ENCODE measurements at places on chromosomes 5 and 9.

DNA sequence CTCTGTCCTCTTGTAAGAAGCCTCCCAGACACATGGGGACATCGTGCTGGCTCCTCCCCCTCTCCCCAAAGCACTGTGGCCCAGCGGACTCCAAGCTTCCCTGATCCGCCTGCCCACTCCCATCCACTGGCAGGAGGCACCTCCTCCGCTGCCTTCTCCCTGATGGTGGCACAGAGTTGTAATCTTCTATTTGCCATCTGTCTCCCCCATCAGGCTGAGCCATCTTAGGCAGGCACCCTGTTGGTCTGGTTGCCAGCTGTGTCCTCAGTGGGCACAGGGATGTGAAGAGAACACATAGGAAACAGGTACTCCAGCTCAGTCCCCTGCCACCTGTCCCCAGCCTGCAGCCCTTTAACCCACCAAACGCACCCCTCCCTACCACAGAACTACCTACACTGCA, 5.4 kb upstream of the ZDHHC12 start:
- DNase-seq = no peak

- DNase-seq = no peak
These were observed 487 bp upstream of the EBF1 start for GRCh38 chr5:159100025-159100781.

DNA sequence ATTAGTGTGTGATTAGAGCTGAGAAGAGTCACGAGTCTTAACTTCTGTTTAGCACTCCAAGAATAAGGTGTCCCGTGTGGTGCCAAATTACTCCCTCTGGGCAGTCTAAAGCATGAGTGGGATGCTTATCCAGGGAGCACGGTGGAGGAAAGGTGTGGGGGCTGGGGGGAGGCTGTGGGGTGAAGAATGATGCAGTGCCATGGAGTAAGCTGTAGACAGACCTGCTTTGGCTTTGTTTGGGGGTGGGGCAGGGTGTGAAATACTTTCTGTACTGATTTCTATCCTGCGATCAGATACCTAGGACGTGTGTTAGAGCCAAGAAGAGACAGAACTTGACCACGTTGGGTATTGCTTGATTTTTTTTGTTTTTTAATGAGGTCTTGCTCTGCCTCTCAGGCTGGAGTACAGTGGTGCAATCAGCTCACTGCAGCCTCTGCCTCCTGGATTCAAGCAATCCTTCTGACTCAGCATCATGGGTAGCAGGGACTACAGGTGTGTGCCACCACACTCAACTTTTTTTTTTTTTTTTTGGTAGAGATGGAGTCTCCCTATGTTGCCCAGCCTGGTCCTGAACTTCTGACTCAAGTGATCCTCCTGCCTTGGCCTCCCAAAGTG, 232.8 kb downstream of the MAN2A1 start:
- DNase-seq = no peak

- no peak for DNase-seq
These were observed 73.4 kb upstream of the PLPP6 start for GRCh38 chr9:4588721-4589120.

DNA sequence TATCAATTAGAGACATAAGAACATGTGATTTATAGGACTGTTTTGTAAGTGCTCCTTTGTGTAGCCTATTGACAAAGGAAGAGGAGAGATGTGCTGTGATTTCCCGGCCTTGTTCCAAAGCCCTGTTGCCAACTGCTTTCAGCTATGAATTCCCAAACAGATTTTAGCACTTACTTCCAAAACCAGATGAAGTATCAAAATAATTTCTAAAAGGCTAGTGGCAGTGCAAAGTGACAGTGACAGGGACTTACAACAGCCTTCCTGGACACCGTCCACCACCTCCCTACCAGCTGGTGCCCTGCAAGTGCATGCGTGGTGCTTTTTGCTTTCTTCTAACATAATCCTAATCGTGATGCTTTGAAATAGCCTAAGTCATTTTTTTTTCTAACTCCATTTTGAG, 254.1 kb upstream of the ACTBL2 start:
- no peak for DNase-seq

DNA sequence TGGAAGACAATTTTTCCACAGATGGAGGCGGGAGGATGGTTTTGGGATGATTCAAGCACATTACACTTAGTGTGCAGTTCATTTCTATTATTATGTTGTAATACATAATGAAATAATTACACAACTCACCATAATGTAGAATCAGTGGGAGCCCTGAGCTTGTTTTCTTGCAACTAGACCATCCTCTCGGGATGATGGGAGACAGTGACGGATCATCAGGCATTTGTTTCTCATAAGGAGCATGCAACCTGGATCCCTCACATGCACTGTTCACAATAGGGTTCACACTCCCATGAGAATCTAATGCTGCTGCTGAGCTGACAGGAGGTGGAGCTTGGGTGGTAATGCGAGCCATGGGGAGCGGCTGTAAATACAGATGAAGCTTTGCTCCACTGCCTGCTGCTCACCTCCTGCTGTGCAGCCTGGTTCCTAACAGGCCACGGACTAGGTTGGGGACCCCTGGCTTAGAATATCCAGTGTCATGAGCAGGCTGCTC, 1.6 kb downstream of the STKLD1 start:
- no peak for DNase-seq

DNA sequence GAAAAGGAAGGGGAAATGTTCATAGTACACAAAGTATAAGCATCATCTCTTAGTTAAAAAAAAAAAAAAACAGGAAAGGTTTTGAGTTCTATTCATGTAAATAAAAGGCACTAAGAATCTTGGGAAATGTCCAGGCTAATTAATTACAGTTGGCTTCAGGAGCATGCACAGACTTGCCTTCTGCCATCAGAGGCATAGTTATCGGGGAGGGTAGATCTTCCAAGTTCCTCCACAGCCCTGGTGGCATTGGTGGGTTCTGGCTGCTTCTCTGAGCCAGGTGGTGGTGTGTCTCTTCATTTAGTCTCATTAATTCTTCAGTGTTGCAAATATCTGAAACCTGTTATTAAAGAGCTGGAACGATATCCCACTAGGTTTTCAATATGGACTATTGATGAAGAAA, 85.2 kb downstream of the TMEM252 start:
- no peak for DNase-seq

DNA sequence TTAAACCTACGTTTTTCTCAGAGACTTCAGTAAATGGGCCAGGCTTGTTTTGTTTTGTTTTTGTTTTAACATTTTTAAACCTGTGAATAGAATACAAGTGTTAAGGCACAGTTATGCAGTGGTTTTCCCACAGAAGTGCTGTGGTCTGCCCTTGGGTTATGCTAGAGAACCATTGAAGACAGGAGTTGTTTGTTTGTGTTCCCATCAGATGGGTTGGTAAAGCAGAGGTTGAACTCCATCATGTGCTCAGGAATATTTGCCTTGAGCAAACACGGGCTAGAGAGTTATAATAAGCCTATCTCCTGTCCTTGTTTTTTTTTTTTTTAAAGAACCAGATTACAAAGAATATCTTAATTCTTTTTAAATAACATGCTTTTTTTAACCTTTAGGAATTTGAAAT, 28.5 kb downstream of the RHOBTB3 start:
- DNase-seq = no peak

- no peak for DNase-seq
These were observed 19.9 kb downstream of the CTNNA1 start for GRCh38 chr5:138772986-138773594.

- no peak for DNase-seq
These were observed 47.0 kb downstream of the UBE2QL1 start for GRCh38 chr5:6495433-6496206.

GRCh38 chr9:116716438-116716837, 29.3 kb downstream of the TRIM32 start:
- DNase-seq = no peak

GRCh38 chr9:99393993-99394392, 171.9 kb downstream of the SEC61B start:
- no peak for DNase-seq

DNA sequence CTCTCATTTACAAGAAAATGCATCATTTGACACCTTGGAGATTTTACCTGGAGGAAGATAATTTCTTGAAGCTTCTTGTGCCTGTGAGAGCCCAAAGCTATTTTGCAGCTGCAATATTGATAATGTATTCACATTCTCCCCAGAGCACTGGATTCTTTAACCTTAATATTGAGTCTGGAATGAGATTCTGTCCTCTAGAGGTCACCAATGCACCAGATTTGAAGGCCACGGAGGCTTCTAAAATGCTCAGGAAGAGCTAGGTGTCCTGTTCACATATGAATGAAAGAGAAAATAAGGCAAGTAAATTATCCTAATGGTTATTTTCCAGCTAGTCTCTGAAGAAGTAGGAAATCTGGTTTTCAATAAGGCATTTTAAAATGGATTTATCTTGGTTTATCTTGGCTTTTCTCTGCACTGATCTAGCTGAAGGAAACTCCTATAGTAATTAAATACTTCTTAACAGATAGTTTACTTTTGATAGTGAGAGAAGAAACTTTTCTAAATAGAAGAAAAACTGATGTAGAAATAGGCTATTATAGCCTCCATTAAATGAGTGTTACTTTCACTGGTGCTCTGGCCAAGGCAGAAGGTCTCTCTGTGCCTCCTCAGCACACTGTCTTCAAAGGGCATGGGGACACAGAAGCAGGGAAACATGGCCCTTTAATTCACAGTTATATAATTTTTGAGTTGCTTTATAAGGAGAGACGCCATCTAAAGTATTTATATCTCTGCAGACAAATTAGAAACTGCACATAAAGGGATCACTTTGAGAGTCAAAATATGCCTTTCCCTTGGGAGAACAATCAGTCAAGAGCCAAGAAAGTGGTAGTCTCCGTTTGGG, 297.0 kb upstream of the ACTBL2 start:
- DNase-seq = no peak

- no peak for DNase-seq
These were observed 1937.1 kb upstream of the CDH9 start for GRCh38 chr5:28975508-28975907.

GRCh38 chr9:118170032-118170955, 466.1 kb downstream of the TLR4 start:
- DNase-seq = no peak

GRCh38 chr5:87845734-87846133, 422.9 kb downstream of the TMEM161B start:
- no peak for DNase-seq

- no peak for DNase-seq
These were observed 111.6 kb downstream of the CACNA1B start for GRCh38 chr9:137989156-137989555.

- no peak for DNase-seq
These were observed 370.6 kb upstream of the IRX4 start for GRCh38 chr5:2253040-2253975.

- no peak for DNase-seq
These were observed 91.4 kb upstream of the IRX4 start for GRCh38 chr5:1974081-1974480.

GRCh38 chr5:34833976-34834793, 4.8 kb upstream of the TTC23L start:
- DNase-seq = no peak

GRCh38 chr9:110545705-110546104, 33.8 kb downstream of the SVEP1 start:
- no peak for DNase-seq

GRCh38 chr9:136902259-136902821, 16.0 kb downstream of the TRAF2 start:
- no peak for DNase-seq

DNA sequence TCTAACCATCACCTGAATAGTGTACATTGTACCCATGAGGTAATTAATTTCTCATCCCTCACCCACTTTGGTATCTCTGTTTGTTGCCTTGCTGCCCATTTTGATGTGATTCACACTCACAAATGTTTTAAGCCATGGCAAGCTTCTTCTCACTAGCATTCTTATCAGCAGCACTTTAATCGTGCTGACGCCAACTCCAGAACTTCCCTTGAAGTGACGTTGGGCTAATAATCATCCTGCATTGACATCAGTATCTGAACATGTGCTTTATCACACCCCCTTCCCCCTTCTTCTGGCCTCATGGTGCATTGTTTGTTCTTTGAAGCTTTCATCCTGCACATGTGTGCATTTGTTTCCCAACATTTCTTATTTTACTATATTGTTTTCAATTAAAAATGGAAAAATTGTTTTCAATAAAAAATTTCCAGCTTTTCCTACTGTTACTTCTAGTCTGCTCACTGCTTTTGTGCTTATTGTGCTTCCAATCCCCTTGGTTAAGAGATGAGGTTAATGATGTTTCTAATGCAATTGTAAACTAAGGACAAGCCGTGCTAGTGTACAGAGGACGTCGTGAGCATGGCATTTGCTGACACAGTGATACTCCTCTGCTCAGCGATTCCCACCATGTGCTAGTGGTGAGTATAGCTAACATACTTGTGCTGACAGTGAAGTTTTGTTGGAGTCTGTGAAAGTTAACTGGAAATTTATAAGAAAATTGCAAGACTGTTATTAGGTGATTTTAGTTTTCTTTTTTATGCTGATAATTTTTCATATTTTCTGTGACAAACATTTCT, 238.5 kb downstream of the KDM4C start:
- no peak for DNase-seq

GRCh38 chr9:73180403-73180802, 28.7 kb downstream of the ANXA1 start:
- DNase-seq = no peak

GRCh38 chr9:5958273-5958672, 57.2 kb downstream of the RANBP6 start:
- DNase-seq = no peak

GRCh38 chr9:89593727-89594427, 10.9 kb upstream of the GADD45G start:
- DNase-seq = peak; percentile 43

DNA sequence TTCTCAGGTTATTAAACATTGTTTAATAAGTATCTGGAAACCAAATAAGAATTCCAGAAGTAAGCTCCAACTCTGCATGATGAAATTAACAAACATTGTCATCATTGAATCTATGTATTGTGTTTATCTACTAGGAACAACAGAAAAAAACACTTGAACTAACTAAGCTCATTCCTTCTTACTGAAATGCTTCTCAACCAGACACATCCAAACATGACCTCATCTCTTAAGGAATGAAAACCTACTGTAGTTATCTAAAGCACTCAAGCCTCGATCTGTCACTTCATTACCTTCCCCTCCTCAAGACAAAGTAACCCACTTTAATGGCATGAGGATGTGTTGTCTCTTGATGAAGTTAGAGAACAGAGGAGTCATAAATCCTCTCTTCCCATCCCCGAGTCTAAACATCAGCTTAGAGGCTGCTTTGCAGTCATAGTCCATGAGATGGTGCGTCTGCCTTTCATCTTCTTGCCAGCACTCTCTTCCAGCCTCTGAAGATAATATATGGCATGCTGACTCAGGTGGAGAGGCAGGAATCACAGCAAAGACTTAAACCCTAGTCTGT, 86.5 kb downstream of the CEMIP2 start:
- DNase-seq = no peak

DNA sequence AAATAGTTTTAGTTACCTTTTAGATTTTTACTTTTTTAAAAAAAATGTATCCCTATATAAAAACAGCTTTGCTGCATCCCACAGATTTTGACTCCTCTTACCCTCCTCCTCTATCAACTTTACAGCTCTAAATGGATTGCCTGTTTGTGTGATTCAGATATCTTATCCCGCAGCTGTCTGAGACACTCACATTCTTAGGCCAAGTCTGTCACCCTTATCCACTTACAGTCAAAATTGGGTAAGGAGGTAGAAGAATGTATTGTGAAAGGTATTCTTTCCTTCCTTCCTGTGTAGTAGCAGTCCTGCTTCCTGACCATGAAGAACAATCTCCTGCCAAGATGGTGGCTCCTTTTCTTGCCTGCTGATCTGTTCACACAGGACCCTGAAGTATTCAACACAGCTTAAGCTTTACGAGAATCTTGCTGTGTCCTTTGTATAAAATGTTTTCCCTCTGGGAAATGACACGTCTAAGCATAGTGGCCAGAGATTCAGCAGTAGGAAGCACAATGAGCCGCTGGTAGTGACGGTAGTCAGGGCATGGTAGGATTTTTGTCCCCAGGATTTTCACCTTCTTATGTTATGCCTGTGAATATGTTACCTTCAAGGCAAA, 67.7 kb upstream of the ST8SIA4 start:
- DNase-seq = no peak

GRCh38 chr9:87211669-87212068, 264.4 kb upstream of the GAS1 start:
- no peak for DNase-seq
